Suppressor macrophage treated with lipopolysaccharide for 4 hours (primary cell): ENCODE measurements at places on chromosomes 7 and 10.

- DNase-seq: no peak
Observed at GRCh38 chr7:85011127-85011526, 175.7 kb downstream of the SEMA3D start.

GRCh38 chr7:151633516-151633812 lies 113.8 kb upstream of the RHEB start:
- no peak for DNase-seq

GRCh38 chr7:37674531-37674930 lies 9.0 kb upstream of the GPR141 start:
- peak; percentile 85 for DNase-seq

GRCh38 chr7:136717910-136718557 lies 150.4 kb upstream of the CHRM2 start:
- no peak for DNase-seq

- no peak for DNase-seq
Observed at GRCh38 chr10:8066124-8066523, 11.6 kb downstream of the GATA3 start.

DNA sequence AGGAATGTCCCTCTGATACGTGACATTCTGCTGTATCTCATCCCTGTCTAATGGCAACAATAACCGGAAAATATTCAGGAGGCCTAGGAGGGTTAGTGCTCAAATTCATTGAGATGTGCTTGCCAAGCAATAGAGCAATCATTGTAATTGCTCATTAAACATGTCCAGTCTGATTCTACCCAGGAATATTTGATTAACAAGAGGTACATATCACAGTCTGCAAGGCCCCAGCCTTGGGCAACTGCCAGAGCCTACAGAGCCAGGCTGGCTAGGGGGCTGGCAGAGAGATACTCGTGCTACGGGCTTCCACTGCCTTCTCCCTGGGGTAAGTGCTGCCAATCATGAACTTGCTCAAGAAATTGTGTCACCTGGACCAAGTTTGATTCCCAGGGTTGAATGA lies 99.1 kb downstream of the ALOX5 start:
- no peak for DNase-seq

GRCh38 chr10:118626953-118627352 lies 31.5 kb upstream of the PRLHR start:
- no peak for DNase-seq

- no peak for DNase-seq
Observed at GRCh38 chr10:122779924-122780323, 65.7 kb downstream of the CUZD1 start.

DNA sequence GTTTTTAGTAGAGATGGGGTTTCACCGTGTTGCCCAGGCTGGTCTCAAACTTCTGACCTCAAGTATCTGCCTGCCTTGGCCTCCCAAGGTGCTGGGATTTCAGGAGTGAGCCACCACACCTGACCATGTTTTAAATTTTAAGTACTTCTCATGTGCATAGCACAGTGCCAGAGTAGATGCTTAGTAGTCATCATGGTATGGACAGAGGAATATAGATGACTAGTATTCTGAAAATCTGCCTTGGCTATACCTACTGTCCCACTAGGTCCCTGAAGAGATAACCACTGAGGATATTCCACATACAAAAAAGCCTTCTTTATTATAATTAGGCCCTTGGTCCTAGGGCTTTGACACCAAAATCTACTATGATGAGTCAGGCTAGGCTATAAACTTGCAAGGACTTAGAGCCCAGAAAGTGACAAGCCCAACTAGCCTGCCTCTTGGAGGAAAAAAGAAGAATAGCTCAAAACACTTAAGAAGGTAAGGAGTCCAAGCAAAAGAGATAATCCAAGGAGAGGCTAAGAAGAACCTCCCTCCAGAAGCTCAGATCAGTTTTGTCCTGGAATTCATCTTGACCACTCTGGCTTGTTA lies 34.0 kb downstream of the LUC7L2 start:
- DNase-seq: no peak

DNA sequence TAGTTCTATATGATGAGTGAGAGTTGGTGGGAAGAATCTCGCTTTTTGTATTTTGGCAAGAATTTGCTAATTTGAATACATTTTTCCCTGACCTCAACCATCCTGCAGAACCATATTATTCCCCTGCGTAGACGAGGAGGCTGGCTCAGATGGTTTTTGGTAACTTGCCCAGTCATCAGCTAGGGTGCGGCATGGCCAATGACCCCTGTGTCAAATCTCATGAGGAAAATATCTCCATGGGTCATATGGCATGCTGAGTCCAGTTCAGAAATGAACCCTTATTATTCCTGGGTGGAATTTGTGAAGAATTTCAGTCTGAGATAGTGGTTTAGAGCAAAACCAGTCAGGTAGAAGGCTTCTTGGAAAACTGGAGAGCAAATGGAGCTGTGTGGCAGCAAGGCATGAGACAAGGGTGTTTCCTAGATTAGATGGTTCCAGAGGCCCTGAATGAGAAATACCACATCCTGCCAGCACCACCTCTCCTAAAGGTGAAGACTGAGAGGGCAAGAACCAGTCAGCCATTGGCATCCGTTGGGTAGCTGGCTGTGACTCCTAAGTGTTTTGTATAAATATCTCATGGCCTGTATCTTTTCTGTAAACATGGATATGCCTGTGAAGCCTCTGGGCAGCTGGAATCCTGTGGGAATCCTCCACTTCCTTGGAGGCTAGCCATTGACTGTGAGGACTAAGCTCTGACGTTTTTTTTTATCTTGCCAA lies 5.8 kb upstream of the UPP1 start:
- DNase-seq: no peak

GRCh38 chr7:94314413-94315410 lies 80.0 kb upstream of the COL1A2 start:
- DNase-seq: no peak

GRCh38 chr7:51606601-51607154 lies 290.1 kb upstream of the COBL start:
- no peak for DNase-seq

DNA sequence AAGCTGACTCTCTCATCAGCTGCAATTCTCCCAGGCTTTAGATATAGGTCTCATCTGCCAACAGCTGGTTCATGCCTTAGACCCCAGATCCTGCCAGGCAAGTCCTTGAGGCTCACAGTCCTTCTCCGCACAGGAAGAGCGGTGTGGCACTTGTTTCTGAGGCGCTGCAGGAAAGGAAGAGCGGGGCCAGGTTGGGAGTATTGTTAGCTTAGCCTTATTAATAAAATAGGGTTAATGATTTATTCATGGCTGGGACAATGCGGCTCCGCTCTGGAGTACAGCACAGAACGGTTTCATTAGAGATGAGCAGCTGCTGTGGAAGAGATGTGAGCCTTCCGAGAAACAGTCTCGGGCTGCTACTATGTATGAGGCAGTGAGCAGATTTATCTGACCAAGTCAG lies 78.1 kb downstream of the FZD1 start:
- no peak for DNase-seq

GRCh38 chr10:62831346-62831745 lies 15.2 kb upstream of the EGR2 start:
- no peak for DNase-seq

- DNase-seq: no peak
Observed at GRCh38 chr10:127762925-127763324, 25.9 kb downstream of the FOXI2 start.

GRCh38 chr7:129843365-129843898 lies 109.3 kb downstream of the UBE2H start:
- DNase-seq: no peak

DNA sequence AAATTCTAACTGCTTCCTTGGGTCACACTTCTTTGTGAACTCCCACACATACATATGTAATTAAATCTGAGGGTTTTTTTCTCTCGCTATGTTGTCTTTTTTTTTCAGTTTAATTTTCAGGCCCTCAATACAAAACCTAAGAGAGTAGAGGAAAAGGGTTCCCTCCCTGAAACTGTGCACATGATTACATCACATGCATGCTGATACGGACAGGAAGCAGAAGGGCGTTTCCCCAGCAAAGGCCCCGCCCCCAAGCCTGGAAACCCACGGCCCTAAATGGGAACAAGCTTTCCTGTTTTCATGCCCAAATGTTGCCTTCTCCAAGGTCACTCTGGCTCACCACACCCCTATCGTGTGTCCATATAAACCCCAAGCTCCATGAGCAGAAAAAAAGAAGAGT lies 115.4 kb downstream of the TEX36 start:
- DNase-seq: no peak

DNA sequence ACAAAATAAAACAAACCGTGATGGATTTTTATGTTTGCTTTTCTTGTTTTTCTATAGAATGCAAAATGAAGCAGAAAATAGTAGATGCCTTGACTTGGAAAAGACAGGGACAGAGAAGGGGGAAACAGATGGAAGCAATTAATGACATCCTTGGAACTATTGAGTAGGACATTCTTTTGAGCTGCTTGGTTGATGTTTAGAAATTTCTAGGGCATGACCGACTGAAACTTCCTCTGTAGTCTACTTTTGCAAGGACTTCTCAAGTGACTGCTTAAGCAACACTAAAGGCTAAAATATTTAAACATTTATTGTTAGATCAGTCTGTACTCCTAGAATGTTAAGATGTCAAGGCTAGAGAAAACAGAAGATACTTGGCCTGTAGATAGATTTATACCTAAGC lies 49.4 kb downstream of the VCL start:
- peak; percentile 42 for DNase-seq

DNA sequence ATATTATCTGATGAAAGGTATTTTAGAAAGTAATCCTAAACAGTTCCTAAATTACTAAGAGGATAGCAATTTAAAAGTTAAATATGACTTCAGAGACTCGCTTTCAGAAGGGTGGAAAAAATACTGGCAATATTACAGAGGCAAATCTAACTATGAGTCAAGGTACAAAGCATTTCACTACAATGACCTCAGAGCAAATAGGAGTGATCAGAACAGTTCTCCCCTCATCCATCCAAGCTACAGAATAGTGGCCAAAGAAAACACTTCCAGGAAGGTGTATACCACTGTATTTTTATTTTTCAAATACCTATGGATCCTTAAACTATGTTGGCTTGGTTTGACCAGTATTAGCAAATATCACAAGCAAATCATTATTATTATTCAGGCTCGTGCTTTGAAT lies 112.8 kb upstream of the ODAD2 start:
- DNase-seq: no peak

DNA sequence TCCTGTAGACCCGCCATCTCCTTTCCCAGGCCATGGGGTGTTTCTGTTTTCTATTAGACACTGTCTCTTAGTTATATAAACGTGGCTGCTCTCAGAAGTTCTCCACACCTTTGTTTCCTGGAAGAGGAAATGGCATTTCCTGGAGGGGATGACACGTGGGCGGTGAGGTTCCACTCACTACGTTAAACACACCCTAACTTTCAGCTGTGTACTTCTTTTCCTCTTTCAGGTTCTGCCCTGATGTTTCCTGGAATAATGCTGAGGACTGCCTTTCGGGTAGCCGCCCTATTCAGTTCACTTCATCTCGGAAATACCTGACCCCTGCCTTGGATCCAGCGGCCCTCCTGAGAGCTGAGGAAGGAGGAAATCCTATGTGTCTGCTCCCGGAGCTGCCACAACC lies 3.4 kb upstream of the PRKCQ start:
- DNase-seq: no peak

DNA sequence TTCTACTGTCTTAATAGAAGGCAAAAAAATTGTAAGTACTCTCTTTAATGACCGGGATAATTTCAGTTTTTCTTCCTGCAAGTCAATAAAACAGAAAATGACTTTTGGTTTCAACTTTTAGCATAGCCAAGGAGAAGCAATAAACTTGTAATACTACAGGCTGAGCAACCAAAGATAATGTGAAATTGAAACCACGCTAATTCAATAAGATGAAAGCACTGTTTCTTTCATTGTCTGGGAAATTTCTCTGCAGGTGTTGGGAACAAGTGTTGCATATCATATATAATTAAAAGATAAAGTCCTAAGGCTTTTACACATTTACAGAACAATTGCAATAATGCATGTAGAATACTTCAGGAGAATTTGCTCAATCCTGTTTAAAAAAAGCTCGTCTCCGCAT lies 462.3 kb downstream of the PAXIP1 start:
- no peak for DNase-seq

- no peak for DNase-seq
Observed at GRCh38 chr7:110311556-110311955, 779.4 kb upstream of the LRRN3 start.

GRCh38 chr7:76278540-76278939 lies 23.9 kb upstream of the HSPB1 start:
- no peak for DNase-seq

DNA sequence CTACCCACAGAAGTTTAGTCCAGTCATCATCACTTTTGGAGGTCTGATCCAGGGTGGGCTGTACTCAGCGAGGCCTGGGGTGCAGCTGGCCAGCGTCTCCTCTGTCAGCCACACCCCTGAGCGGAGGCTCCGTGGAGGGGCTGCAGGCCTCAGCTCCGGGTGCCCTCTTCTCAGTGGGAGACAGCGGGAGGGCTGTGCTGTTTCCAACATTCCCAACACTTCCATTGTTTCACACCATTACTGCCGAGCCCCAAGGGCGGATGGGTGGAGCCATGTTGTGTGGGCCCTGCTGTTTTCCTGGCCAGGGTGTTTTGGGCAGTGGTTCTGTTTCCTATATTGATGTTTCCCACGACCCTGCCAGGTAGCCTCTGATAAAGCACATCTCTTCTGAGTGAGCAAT lies 95.0 kb downstream of the MKI67 start:
- DNase-seq: no peak

GRCh38 chr10:13648425-13648824 lies 61.7 kb downstream of the PRPF18 start:
- no peak for DNase-seq

DNA sequence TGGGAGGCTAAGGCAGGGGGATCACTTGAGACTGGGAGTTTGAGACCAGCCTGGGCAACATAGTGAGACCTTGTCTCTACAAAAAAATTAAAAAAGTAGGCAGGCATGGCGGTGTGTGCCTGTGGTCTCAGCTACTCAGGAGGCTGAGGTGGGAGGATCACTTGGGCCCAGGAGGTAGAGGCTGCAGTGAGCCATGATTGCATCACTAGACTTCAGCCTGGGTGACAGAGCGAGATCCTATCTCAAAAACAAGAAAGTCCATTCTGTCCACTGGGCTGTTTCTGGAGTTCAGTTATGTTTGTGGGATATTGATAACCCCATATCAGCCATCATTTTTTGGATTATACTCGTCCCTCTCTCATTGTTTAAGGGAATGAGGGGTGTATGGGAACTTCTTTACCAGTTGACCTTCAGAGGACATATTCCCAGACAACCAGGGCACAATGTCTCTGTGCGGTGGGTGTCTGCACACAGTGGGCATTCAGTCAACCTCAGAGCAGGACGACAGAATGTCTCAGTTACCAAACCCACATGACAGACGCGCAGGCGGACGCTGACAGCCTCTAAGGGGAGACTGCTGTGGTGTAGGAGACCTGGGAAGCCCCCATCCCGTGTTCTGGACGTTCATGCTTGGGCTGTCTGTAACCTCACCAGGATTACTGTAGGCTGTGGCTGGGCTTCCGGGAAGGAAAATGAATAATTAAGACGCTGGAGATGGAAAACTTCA lies 69.4 kb downstream of the CARD11 start:
- DNase-seq: no peak

DNA sequence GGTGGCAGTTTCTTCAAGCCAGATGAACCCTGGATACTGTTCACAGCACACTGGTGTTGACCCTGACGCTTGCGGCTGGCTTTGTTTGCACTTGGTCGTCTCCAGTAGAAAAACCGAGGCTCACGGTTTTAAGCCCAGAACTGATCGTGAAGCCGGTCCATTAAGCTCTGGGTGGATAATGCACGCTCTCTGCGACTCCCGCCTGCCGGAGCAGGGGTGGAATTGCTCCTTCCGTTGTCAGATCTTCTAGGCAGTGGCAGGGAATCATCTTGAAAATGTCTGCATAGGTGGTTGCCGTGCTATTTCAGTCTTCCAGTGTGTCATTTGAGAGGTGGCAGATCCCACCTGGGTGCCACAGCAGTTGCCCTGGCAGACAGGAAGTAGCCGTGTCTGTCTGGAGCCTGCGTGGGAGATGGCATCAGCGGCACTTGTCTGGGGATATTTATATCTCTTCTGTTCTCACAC lies 35.9 kb upstream of the AP5Z1 start:
- DNase-seq: peak; percentile 14
